ENCODE measurements at places on chromosomes 4 and X.
A peak's percentile ranks its signal among the peaks of the same experiment; 100 is the strongest.

DNA sequence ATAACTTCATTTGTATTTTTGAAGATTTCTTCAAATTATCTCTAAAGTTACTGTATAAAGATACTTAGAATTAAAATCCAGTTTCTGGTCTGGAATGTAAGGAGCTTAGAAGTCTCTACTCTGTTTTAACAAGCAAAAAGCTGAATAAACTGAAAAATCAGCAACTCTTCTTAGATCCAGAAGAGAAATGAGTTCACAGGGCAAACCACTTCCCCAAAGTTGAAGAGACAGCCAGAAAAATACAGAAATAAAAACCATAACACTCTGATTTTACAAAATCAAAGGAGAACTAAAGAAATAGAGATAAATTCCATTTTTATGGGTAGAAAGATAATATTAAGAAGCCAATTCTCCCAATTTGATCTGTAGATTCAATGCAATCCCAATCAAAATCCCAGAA, 1166.8 kb downstream of the ADGRL3 start:
- DNase-seq, result no peak

DNA sequence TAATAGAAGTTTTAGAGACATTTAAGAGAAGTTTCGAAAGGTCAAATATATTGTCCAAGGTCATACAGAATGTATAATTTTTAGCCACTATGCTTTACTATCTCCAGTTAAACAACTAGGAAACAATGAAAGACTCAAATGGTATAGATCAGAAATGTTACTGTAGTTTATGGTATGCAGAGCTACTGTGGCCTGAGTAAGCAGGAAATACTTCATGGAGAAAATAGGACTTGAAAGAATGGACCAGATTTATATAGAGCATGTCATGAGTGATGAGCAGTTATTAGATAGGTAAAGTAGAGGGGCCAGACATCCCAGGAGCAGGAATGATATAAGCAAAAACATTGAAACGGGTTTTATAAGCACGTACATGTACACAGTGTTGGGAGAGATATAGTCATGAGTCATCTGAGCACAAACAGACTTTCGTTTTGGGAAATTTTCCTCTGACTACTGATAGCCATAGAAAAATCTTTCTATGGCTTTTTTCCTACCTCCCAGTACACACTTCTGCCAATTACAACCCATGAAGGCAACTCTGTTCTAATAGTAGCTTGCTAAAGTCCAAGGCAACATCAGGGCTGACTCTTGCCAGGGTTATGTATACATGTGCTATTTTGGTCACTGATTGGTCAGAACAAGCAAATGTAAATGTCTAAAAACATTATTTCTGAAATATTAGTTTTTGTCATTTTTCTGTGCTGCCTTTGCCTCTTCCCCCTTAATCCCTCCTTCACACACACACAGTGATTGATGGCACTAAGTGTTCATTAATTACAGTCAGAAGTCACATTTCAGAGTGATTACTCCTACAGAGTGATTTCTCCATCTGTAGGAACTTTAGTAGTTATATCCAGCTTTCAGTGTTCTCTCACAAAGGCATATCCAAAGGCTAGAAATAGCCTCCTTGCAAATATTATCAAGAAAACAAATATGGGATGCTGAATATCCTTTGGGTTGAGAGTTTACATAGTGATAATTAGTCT, 198.7 kb downstream of the ENOX2 start:
- no peak for DNase-seq

GRCh38 chr4:10347281-10347795, 109.9 kb downstream of the ZNF518B start:
- no peak for DNase-seq

DNA sequence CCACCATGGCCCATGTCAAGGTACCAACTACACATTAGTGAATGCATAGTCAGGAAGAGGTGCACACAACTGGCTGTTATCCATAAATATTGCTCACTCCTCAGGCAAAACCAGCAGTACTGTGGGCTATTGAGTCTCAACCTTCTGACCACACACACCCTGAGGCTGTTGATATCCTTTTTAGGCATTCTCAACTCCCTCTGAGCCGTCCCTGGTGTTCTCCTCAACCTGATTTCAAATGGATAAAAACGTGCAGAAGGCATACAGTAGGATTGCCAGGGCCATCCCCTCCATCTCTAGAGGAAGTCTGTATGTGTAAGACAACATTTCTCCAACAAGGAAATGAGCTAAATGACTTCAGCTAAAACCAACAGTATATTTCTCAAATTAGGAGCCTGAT, 98.7 kb upstream of the KLHL13 start:
- DNase-seq, result no peak

DNA sequence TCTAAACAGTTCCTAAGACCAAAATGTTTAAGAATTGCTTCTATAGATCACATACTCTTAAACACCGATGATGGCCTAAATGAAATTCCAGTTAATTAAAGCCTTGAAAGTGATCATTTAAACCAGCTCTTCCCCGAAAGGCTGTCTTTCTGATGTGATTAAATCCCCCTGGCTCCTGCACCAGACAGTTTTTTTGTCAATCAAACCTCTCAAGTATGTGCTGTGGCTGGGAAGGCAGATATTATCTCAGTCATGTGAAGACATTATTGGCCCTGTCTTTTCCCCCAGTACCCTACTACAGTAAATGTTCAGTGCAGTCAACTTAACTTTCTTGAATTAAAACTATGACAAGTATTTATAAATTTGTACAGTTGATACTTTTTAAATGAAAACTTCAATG, 121.0 kb upstream of the MYOZ2 start:
- DNase-seq, result no peak

GRCh38 chr4:139795527-139796314, 130.1 kb downstream of the MGST2 start:
- DNase-seq, result no peak

GRCh38 chr4:36320117-36320896, 38.9 kb downstream of the DTHD1 start:
- DNase-seq, result no peak

DNA sequence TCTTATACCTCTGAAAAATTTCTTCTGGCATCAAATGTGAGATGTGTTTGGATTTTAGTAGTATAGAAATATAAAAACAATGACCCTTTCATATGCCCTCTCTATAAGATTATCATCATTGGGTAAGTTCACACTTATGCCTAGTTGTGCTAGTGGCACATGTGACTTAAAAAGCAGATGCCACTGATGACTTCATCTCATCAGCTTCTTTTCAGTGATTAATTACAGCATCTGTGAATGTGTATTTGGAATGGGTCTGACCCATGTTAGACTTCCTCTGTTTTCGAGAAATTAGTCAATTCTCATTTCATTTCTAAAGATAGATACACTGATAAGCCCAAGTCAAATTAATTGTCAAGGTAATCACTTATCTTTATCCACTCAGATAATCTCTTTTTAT, 698.7 kb downstream of the GABRG1 start:
- DNase-seq, result no peak

- DNase-seq, result no peak
Measured at GRCh38 chr4:38023347-38024205, 63.4 kb downstream of the PTTG2 start.

- peak; percentile 35 for DNase-seq
Measured at GRCh38 chr4:124334119-124334518, 378.4 kb downstream of the ANKRD50 start.

- DNase-seq, result no peak
Measured at GRCh38 chrX:96752781-96753180, 68.1 kb downstream of the DIAPH2 start.

DNA sequence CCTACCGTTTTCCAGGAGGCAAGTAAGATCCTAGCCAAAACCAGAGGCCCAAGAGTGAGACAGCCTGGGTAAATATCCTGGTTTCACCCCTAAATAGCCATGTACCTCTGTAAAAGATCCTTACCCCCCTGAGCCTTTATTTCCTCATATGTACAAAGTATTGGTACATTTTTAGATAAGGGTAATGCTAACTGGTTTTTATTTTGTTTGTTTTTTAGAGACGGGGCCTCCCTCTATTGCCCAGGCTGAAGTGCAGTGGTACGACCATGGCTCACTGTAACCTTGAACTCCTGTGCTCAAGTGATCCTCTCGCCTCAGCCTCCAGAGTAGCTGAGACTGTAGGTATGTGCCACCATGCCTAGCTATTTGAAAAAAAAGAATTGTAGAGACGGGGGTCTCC, 29.4 kb downstream of the SERPINA7 start:
- no peak for DNase-seq

GRCh38 chr4:95358421-95358820, 190.4 kb downstream of the UNC5C start:
- DNase-seq, result no peak

GRCh38 chrX:132740316-132741123, 217.9 kb downstream of the HS6ST2 start:
- no peak for DNase-seq

- peak; percentile 51 for DNase-seq
Measured at GRCh38 chr4:54941994-54942552, 183.3 kb downstream of the KDR start.

DNA sequence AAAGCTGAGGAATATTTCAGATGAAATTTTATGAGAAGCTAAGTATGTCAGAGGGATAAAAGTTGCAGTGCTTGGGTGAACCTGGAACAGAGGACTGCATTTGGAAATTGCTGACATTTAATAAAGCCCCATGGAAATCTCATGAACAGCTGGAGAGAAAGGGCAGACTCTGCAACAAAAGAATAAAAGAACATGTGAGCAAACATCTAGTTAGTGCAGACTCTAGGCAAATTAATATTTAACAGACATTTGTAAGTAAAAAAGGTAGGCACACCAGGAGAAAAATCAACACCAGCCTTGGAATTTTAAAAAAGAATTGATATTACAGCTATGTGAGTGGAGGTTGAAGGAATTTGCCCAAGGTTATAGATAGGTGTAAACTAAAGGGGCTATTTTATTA, 114.6 kb upstream of the PUDP start:
- no peak for DNase-seq

DNA sequence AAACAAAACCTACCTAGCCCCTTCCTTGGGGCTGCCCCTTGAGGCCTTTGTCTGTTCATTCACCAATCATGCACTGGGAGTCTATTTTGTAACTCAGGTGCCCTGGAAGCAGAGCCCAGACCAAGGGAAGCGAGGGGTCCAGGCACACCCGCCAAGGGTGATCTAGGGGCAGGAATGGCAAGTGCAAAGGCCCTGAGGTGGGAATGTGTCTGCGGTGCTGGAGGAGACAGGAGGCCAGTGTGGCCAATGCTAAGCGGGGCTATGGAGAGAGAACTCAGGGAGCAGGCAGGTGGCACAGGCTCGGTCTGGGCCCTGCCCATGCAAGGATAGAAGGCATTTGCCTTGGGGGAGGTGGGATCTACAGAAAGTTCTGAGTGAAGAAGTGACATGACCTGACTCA, 3.5 kb upstream of the SH3BP2 start:
- no peak for DNase-seq

DNA sequence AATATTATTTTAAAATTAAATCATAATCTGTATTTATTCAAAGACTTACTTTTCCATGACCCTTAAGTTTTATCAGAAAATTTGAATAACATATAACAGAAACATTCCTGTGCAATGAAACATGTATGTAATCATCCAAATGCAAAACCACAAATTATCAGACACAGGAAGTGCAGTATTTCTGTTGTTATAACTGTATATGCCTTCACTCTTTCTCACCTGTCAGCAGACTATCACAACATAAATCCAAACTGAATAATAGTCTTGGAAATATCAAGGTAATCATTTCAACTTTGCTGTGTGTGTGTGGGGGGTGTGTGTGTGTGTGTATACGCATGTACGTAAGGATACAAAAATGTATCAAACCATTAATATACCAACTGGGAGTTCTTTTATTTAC, 285.9 kb downstream of the SLC7A11 start:
- DNase-seq, result no peak

DNA sequence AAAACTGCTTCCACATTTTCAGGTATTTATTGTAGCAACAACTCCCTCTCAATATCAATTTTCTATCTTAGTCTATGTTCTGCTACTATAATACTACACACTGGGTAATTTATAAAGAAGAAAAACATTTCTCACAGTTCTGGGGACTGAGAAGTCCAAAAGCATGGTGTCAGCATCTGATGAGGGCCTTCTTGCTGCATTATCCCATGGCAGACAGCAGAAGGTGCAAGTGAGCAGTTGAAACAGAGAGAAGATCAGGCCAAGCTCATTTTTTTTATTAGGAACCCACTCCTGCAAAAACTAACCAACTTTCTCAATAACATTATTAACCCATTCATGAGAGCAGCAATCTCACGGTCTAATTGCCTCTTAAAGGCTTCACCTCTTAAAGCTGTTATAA, 376.0 kb downstream of the RAB28 start:
- no peak for DNase-seq

- DNase-seq, result no peak
Measured at GRCh38 chr4:76744241-76744921, 153.6 kb downstream of the SOWAHB start.

DNA sequence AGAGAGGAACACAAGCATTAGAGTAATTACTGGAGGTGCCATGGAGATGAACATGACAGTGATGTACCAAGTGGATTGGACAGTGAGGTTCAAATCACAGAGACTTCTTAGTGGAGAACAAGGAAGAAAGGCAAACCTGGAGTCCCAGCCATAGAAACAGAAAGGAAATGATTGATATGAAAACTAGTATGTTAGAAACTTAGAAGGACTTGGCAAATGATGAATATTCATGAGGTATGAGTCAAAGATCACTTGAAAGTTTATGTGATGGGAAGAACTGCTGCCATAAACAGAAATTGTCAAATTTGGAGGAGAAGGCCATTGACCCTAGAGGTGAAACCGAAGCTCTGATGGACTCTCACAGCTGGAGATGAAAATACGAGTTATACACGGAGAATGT, 88.2 kb downstream of the PHOX2B start:
- DNase-seq, result no peak

- DNase-seq, result no peak
Measured at GRCh38 chrX:136766785-136767103, 14.0 kb downstream of the ARHGEF6 start.

Measured in NCI-H1105 treated with DMSO at 0.1 percent for 48 hours (cell line).